Fibroblast of lung (primary cell): ENCODE measurements at places on chromosomes 2 and 18. TPM values are rescaled to one million over a fixed set of nuclear protein-coding genes. Genes with fewer than 3 reads are reported as not detected.

Gene SPATA3
- not detected in 2 replicates for polyA plus RNA-seq

Gene C18orf54
- polyA plus RNA-seq, result 2.8 and 7.4 TPM in 2 replicates

Gene CFC1
- not detected in 2 replicates for polyA plus RNA-seq

Gene MPPE1
- polyA plus RNA-seq, result 16.5 and 23.3 TPM in 2 replicates

Gene KCNK3
- 0.01 TPM in 1 of 2 replicates, not detected in the other for polyA plus RNA-seq

Gene FIGN
- 1.3 and 1.6 TPM in 2 replicates for polyA plus RNA-seq

Gene ACSL3
- polyA plus RNA-seq, result 119 and 147 TPM in 2 replicates

Gene BCL11A
- polyA plus RNA-seq, result 0.09 TPM in 1 of 2 replicates, not detected in the other

Gene COL4A3
- 0.05 and 0.12 TPM in 2 replicates for polyA plus RNA-seq

Gene FBXO36
- 3.1 and 5.0 TPM in 2 replicates for polyA plus RNA-seq

Gene PRSS56
- polyA plus RNA-seq, result not detected in 2 replicates

Gene NGEF
- 0.24 and 9.7 TPM in 2 replicates for polyA plus RNA-seq

Gene MTIF2
- 22.8 and 24.5 TPM in 2 replicates for polyA plus RNA-seq

Gene BCL2
- polyA plus RNA-seq, result 1.4 and 1.5 TPM in 2 replicates

Gene UGT1A5
- polyA plus RNA-seq, result not detected in 2 replicates

Gene CYP27C1
- 0.07 TPM in 1 of 2 replicates, not detected in the other for polyA plus RNA-seq

Gene AOX1
- 39.4 and 49.9 TPM in 2 replicates for polyA plus RNA-seq

Gene OTOF
- not detected in 2 replicates for polyA plus RNA-seq

Gene LYPD1
- polyA plus RNA-seq, result 4.3 and 4.8 TPM in 2 replicates
